Fibroblast of the aortic adventitia (primary cell): ENCODE measurements at places on chromosomes 7 and 10.

DNA sequence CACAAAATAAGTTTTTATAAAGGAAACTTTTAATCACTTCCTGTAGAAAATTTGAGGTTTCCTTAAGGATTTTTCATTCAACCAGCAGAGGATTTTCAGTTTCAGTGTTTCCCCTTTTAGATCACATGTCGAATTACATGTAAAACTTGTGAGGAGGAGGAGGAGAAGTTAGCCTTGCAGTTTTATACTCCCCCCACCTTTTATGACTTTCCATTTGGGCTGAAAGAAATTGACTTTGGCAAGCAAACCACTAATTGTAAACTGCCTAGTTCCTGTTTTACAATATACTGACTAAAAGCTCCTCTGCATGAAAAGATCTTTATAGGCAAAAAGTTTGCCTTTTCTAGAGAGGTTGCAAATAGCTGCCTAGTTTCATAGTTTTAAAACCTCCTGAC is 3.0 kb downstream of the BAMBI start:
- DNase-seq = peak; percentile 11

- DNase-seq = no peak
Measured at GRCh38 chr7:93620057-93620456, 45.5 kb upstream of the CALCR start.

DNA sequence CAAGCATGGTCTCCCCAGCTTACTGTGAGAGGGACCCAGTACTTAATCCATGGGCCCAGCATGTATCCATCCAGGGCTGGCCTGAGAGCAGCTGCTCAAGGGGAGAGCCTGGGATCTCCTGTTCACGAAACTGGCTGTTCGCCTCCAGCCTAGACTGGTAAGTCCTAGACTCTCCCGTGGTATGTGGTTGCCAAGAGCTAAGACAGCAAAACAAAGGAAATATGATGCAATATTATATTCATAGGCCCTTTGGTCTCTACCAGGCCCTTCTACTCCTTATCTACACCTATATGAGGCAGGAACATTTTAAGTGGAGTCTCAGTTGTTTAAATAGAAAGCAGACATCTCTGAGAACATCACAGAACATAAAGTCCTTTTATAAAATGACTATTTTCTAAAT is 28.9 kb upstream of the STK17A start:
- peak; percentile 68 for DNase-seq

GRCh38 chr10:83849150-83849549 is 290.2 kb upstream of the GHITM start:
- no peak for DNase-seq

GRCh38 chr7:11478882-11479281 is 353.1 kb downstream of the THSD7A start:
- no peak for DNase-seq

DNA sequence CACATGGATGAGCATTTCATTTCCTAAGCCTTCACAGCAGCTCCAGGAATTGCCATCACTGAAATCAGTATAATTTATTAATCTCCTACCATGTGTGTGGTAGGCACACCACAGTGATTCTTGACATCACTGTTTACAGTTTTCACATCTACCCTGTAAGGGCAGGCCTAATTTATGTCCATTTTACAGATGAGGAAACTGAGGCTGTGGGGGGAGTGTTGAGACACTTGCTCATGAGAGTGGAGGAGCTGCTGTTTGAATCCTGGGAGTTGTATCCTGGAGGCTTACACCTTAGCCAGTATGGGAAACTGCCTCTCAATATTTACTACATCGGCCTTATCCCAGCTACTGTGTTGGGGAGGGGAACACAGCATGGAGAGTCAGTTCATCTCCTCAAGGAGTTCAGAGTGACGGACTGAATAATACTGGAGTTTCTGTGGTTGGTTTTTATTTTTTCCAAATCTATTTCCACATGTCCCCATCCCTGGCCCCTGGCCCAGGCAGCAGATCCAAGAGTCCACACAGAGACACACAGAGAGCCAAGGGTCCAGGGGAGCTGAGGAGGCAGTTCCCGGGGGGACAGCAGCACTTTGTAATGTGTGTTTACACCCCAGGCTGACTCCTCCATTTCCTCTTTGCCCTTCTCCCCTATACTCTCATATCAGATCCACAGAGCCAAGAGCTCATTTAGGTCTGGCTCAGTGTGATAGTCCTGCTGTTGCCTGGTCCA is 13.2 kb downstream of the UBTD1 start:
- no peak for DNase-seq

- DNase-seq = no peak
Measured at GRCh38 chr7:122013065-122013464, 131.0 kb downstream of the AASS start.

DNA sequence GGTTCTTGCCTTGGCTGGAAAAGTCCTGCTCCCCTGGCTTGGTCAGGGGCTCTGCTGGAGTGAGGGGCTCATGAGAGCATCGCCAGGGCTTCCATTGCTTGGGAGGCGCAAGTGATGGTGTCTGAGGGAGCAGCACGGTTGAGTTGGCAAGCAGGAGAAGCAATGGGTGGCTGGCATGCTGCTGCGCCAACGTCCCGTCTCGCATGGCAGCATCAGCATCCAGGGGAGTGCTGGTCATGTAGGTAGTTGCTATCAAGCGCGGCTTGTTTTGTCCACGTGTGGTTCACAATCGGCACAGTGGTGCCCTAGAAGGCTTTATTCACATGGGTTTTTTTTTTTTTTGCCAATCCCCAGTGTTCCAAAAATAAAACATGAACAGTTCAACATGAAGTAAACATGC is 3.8 kb downstream of the PYROXD2 start:
- DNase-seq = no peak

DNA sequence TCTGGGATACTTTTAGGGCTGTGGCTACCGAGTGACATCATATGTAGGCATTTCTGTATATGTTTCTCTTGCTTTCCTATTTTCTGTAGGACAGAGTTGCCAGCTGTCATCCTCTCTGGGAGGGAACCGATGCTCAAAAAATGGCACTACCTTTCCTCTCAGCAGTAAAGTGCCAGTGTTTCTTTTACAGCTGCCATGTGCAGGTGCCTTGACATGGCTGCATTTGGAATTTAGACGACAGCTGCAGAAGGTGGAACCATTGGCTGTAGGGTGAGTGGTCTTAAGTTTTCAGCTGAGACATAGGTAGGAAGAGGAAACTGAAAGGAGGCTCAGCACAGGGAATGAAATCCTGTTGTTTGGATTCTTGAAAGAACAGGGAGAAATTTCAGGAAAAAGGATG is 20.2 kb upstream of the RPA3 start:
- no peak for DNase-seq

DNA sequence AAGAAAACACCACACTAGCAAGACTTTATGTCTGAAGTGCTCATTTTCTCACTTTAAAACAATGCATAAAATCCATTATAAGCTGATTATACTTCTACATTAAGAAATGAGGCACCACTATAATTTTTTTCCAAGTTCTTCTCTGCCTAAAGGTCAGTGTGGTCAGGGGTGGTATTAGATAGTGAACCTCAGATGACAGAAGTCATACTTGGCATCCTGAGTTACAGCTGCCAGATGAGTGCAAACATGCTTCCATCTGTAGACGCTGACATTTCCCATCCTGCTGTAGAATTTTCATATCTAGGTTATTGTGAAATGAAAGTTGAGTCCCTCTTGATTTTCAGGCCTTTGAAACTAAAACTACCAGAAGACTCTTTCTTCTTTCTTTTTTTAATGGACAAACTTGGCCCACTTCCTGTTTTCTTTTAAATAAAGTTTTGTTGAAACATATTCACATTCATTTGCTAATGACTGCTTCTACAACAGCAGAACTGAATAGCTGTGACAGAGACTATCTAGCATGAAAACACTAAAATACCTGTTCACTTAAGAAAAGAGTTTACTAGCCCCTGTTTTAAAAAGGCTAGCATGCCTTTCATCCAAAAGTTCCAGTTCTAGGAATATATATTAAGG is 900.8 kb downstream of the XPNPEP1 start:
- no peak for DNase-seq

- DNase-seq = no peak
Measured at GRCh38 chr7:40874756-40875155, 740.0 kb downstream of the SUGCT start.

- DNase-seq = no peak
Measured at GRCh38 chr10:112243713-112244112, 39.5 kb upstream of the TECTB start.

DNA sequence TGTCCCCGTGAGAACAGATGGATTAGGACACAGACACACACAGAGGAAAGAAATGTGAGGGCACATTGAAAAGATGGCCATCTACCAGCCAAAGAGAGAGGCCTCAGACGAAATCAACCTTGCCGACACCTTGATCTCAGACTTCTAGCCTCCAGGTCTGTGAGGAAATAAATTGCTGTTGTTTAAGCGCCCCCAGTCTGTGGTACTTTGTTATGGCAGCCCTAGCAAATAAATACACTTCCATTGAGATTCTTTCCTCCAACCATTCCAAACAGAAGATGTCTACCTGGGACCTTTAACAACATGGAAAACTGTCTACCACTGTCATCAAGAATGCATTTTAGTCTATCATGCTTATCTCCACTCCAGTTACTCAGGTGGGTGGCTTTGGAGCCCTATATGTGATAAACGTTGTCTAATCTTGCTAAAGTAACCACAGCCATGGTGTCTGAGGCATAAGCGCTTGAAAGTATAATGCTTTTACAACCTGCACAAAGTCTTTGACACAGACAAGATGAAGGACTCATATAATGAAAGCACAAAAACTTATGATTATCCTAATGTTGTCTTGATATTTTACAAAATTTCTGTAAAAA is 244.3 kb downstream of the MTERF1 start:
- peak; percentile 32 for DNase-seq

DNA sequence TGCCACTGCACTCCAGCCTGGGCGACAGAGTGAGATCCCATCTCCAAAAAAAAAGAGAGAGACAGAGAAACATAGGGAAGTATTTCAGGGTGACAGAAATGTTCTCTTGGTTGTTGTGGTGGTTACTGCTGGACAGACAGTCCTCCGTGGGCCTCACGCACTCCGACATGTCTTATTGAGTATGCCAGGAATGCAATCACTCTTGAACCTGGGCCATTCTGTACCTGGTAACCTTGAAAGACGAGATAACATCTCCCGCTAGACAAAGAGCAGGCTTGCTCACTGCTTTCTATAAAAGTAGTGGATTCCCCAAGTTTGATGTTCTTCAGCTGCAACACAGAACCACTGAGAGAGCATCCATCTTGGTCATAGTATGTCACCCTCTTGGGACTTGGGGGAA is 6.7 kb downstream of the CACUL1 start:
- no peak for DNase-seq

DNA sequence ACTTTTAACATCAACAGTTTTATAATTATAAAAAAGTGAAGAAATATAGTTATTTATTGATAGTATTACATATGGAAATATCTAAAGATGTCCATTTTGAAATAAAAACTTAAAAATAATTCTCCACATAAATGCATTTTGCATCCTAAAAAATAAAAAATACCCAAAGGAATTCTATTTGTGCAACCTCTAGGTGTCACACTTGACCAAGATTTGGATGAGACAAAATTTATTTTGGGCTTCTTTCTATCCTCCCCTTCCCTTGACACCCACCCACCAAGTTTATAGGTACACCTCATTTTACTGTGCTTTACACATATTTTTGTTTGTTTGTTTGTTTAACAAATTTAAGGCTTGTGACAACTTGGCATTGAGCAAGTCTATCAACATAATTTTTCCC is 3.3 kb upstream of the THSD7A start:
- no peak for DNase-seq

- peak; percentile 65 for DNase-seq
Measured at GRCh38 chr10:13834581-13835286, 248.0 kb downstream of the PRPF18 start.

- DNase-seq = no peak
Measured at GRCh38 chr10:132847416-132847777, 61.5 kb upstream of the NKX6-2 start.

GRCh38 chr10:129935102-129935866 is 28.8 kb downstream of the EBF3 start:
- DNase-seq = no peak

DNA sequence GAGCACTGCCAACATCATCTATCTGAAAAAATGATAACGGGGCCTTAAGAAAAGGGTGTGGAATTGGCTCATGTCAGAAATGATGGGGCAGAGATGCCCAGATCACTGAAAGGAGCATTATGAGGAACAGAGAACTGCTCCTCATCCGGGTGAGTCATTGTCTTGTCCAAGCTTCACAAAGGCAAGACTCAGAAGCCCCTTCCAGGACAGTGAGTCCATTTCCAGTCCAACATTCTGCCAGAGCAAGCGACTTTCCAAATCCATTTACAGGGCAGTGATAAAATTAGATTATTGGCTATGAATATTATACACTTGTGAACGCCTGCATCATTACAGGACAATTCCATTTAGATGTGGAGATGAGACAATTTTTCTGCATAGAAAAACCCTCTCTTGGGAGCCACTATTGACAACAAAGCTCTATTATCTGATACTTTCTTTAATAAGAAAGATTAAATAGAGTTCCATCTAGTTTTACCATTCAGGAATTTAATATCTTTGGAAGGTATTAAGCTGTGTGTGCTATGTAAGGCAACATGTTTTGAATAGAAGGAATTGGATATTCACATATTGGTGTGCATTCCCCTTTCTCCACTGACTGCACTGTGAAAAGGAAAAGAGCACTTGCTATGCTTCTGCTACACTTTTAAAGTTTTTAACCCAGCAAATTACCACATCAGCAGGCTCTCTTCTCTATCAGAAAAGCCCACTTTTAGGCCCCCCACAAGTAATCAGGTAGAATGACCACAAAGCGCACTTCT is 159.6 kb downstream of the NRP1 start:
- no peak for DNase-seq
